CD8-positive, alpha-beta memory T cell (primary cell): ENCODE measurements at places on chromosomes 7 and 10. TPM values are rescaled to one million over a fixed set of nuclear protein-coding genes. Genes with fewer than 3 reads are reported as not detected.
A peak's percentile ranks its signal among the peaks of the same experiment; 100 is the strongest.

DNA sequence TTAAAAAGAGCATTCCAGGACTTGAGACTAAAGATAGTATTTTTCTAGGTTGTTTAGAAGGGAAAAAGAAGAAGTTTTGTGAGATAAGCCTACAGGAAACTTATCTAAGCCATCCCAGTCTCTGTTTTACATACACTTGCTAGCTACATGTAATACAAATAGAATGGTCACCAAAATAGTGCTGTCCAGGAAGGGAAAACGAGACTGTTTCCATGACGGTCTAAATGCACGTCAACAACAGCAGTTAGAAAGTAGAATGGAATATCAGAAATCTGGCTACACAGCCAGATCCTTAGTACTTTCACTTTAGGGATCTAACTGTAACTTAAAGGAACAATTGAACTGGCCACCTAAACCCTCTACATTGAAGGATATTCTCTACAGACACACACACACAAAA is 117.6 kb downstream of the TSPAN12 start:
- H3K27me3 ChIP-seq = no peaks in the 10 kb centered on the region
- H3K27ac ChIP-seq = no peak overlapping the region
- H3K4me3 ChIP-seq = no peak overlapping the region
- no peak for DNase-seq

DNA sequence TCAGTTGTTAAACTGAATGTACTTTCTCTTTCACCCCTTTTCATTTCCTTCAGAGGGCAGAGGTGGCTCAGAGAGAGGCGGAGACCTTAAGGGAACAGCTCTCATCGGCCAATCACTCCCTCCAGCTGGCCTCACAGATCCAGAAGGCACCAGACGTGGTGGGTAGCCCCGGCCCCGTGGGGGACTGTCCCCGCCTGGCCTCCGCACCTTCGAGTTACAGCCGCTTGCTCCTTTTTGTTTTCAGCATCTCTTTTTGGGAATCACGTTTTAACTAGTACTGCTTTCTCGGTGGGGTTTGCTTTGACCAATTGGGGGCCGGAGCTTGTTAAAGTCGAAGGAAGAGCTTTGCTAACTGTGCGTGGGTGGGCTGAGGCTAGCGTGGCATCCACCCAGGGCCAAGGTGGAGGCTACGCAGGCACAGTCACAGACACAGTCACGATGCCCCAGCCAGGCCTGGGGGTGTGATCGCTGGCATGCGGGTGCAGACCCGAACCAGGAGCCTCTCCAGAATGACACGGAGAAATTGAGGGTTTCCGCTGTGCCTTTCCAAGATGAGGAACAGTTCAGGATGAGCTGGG is 116.2 kb upstream of the SH2B2 start:
- H3K27me3 ChIP-seq = no peaks in the 10 kb centered on the region
- no peak overlapping the region for H3K27ac ChIP-seq
- no peaks in the 10 kb centered on the region for H3K36me3 ChIP-seq
- no peak overlapping the region for H3K4me3 ChIP-seq
- no peaks in the 10 kb centered on the region for H3K4me1 ChIP-seq

DNA sequence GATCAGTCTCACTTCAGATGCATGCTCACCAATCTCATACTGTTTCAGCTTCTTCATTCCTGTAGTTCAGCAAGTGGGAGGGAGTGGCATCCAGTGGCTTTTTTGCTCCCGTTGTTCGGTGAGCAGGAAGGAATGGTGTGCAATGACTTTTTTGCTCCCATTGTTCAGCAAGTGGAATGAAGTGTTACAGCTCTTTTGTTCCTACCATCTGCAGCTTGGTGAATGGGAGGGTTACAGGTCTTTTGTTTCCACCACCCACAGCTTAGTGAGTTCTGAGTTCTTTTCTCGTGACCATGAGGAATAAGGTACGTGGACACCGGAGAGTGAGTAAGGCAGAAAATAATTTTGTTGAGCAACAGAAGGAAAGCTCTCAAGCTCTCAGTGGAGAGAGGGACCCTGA is 363.6 kb downstream of the ATRNL1 start:
- H3K4me1 ChIP-seq = no peaks in the 10 kb centered on the region
- no peaks in the 10 kb centered on the region for H3K27me3 ChIP-seq
- no peak overlapping the region for H3K27ac ChIP-seq
- H3K4me3 ChIP-seq = no peak overlapping the region

DNA sequence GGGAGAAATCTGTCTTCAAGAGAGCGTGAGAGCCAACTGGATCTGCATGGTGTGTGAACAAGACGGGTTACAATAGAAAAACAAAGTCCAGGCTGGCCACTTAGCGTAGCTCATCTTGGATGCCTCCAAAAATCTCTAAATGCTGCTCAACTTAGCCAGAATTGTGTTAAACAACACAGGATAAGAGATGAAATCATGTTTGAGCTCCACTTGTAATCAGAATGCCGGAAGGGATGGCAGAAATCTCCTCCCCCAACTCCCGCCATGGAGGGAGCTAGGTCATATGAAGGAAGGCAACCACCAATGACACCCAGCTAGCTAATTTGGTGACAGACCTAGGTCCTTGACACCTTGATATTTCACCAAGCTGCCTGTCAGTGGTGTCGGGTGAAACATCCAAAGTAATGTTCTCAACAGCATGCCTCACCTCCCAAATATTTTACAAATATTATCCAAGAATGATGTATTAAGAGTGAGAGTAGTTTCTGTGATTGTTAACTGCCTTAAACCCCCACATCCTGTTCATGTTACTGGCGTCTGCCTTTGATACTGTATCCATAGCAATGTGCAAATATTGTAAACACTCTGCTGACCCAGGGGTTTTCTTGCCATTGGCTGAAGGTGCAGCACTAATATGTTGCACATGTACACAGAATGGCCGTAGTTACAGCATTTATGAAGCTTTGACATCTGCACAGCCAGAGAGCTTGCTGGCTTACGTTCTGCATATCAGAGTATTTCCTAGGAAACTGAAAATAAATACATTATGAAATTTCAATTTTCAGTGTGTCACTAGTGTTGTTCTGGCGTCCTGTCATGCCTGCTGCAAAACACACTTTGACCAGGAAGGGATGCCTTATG is 25.8 kb downstream of the TMEM254 start:
- H3K27ac ChIP-seq = no peak overlapping the region
- H3K4me1 ChIP-seq = no peaks in the 10 kb centered on the region
- peak; percentile 51 for DNase-seq
- H3K4me3 ChIP-seq = no peak overlapping the region

DNA sequence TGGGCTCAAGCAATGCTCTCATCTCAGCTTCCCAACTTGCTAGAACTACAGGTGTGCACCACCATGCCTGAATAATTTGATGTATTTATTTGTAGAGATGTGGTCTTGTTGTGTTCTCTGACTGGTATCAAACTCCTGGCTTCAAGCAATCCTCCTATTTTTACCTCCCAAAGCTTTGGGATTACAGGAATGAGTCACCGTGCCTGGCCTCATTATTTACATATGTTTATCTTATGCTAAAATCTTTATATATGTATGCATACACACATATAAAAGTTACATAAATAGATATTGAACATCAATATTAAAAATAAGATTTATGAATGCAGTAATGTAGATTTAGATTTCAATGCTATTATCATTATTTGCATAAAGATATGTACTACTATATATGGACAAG is 1634.5 kb upstream of the LRRTM3 start:
- no peaks in the 10 kb centered on the region for H3K36me3 ChIP-seq
- no peaks in the 10 kb centered on the region for H3K4me1 ChIP-seq
- H3K4me3 ChIP-seq = no peak overlapping the region
- no peak overlapping the region for H3K27ac ChIP-seq
- DNase-seq = no peak

- H3K4me3 ChIP-seq = no peak overlapping the region
- H3K36me3 ChIP-seq = no peaks in the 10 kb centered on the region
- H3K27me3 ChIP-seq = no peaks in the 10 kb centered on the region
- DNase-seq = no peak
Measured at GRCh38 chr10:120039046-120039445, 146.5 kb downstream of the SEC23IP start.

DNA sequence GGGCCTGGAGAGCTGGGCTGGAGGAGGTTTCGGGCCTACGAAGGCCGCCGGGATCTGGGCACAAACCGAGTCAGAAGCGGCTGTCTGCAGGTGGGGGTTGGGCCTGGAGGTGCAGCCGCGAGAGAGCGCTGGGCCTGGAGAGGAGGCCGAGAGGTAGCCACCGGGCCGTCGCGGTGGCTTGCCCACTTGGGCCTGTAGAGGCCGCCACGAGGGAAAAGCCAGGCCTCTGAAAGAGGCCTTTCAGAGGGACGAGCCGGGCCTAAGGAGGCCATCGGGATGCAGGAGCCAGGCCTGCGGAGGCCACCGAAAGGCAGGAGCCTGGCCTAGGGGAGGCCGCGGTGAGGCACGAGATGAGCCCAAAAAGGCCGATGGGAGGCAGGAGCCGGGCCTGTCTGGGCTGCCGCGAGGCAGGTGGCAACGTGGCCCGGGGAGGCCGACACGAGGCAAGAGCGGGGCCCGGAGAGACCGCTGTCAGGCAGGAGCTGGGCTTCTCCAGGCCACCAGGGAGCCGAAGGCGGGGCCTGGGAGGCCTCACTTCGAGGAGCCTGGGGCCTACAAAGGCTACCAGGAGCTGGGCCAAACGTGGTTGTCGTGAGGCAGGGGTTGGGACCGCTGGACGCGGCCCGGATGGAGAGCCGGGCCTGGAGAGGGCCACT is 25.6 kb downstream of the MDH2 start:
- no peaks in the 10 kb centered on the region for H3K4me1 ChIP-seq
- H3K27me3 ChIP-seq = no peaks in the 10 kb centered on the region
- H3K27ac ChIP-seq = no peak overlapping the region

The GPR26 gene
- total RNA-seq = not detected

DNA sequence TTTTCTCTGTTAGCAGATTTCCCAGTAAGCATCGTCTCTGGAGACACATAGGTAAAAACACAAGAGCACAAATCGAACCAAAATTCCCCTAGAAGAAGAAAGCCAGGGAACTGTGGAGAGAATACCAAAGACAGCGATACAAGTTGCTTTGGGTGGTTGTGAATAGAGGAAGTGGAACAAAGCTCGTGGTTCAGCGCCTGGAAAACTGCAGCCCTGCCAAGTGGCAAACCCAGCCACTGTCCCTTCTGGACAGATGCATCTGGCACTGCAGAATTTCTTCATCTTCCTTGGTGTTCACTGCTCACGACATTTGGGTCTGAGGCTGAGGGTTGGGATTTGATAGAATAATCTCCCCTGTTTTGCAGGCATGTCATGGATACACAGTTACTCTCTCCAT is 733.8 kb downstream of the PARD3 start:
- H3K27me3 ChIP-seq = no peaks in the 10 kb centered on the region
- no peak overlapping the region for H3K4me3 ChIP-seq
- DNase-seq = no peak
- no peaks in the 10 kb centered on the region for H3K36me3 ChIP-seq
- no peak overlapping the region for H3K27ac ChIP-seq

- H3K4me1 ChIP-seq = no peaks in the 10 kb centered on the region
- H3K36me3 ChIP-seq = no peaks in the 10 kb centered on the region
- no peak overlapping the region for H3K27ac ChIP-seq
Measured at GRCh38 chr10:7457478-7458316, 46.9 kb upstream of the SFMBT2 start.

- no peaks in the 10 kb centered on the region for H3K27me3 ChIP-seq
- H3K4me3 ChIP-seq = no peak overlapping the region
- no peaks in the 10 kb centered on the region for H3K36me3 ChIP-seq
- DNase-seq = no peak
Measured at GRCh38 chr7:4069268-4070095, 612.6 kb upstream of the FOXK1 start.

The ZNF511 gene
- total RNA-seq = 83.2 TPM

The GPR141 gene
- not detected for total RNA-seq

The TMEM196 gene
- not detected for total RNA-seq

The SEMA3D gene
- not detected for total RNA-seq

DNA sequence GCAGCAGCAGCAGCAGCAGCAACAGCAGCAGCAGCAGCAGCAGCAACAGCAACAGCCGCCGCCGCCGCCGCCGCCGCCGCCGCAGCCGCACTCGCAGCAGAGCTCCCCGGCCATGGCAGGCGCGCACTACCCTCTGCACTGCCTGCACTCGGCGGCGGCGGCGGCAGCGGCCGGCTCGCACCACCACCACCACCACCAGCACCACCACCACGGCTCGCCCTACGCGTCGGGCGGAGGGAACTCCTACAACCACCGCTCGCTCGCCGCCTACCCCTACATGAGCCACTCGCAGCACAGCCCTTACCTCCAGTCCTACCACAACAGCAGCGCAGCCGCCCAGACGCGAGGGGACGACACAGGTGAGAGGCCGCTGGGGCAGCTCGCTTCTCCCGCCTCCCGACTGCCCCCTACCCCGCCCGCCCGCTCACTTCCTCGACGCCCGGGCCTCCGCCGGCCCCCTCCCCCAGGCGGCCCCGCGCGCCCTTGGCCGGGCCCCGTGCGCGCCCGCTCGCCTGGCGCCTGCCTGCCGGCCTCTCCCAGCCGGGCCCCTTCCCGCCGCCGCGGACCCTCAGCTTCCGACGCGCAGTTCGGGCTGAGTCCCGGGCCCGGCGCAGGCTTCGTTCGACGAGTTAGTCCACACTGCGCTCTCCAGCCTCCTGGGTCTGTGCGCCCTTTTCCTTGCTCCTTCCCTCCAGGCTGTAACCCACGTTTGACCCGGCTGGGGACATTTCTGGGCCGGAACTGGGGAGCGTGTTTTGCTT is 882 bp downstream of the DLX6 start:
- H3K27me3 ChIP-seq = peaks cover 69% of the 10 kb centered on the region
- no peaks in the 10 kb centered on the region for H3K36me3 ChIP-seq
- H3K4me3 ChIP-seq = no peak overlapping the region
- peaks cover 18% of the 10 kb centered on the region for H3K4me1 ChIP-seq
- H3K27ac ChIP-seq = no peak overlapping the region

The CCDC71L gene
- total RNA-seq = 28.1 TPM

DNA sequence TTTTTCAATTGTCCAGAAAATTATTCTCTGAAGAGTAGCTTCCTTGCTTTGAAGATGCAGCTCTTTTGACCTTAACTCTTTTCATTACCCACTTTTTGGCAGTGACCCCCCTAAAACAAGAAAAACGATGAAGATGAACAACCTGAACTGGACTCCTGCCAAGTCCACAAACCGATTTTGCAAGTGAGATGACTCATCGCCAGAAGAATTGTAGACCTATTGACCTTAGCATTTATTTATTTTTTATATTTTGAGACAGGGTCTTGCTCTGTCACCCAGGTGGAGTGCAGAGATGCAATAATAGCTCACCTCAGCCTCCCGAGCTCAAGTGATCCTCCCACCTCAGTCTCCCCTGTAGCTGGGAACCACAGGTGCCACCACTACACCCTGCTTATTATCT is 859.2 kb downstream of the GATA3 start:
- DNase-seq = no peak
- H3K36me3 ChIP-seq = no peaks in the 10 kb centered on the region
- H3K27me3 ChIP-seq = no peaks in the 10 kb centered on the region
- no peaks in the 10 kb centered on the region for H3K4me1 ChIP-seq
- no peak overlapping the region for H3K27ac ChIP-seq
